ENCODE measurements at places on chromosomes 3 and 15.

GRCh38 chr3:162170581-162170980 is 674.0 kb downstream of the OTOL1 start:
- DNase-seq = no peak

DNA sequence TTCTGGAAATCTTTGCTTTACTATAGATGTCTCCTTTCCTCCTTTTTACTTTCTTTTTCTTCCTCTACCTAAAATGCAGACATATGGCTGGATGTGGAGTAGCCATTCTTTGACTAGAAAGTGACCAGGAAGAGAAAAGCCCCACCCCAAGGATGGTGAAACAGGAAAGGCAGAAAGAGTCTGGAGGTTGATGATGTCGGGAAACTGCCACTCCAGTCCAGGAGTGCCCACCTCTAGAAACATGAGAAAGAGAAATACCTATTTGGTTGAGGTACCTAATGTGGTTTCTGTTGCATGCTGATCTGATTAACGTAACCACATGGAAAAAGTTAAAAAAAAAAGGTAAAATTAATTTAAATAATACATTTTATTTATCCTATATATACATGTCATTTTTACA is 55.2 kb upstream of the SSR3 start:
- no peak for DNase-seq

DNA sequence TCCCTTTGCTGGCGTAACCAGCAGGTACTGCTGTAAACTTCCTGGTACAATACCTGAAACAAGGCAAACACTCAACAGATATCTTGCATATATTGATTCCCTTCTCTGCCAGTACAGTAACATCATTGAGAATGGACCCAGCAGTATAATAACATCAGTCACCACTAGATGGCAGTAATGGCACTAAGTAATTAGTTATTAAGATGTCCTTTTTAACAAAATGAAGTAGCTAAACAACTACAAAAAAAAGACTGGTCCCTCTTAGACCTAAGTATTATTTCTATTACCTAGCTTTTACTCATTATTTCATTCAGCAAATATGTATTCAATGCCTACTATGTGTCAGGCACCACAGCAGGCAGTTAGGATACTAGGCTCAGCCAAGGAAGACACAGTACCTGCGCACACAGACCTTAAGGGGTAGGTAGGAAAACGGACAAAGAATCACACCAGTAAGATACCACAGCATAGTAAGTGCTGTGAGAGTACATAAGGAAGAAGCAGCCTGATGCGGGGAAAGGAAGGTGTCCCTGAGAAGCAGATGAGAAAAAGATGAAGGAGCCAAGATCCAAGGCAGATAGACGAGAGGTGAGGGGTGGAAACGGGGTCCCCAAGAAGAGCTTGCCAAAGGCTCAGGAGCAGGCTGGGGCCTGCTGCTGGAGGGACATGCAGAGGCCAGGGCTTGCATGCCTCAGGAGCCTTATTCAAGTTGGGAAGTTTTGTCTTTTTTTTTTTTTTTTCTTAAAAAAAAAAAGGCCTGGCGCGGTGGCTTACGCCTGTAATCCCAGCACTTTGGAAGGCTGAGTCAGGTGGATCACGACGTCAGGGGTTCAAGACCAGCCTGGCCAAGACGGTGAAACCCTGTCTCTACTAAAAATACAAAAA is 102.7 kb upstream of the CHD2 start:
- DNase-seq = peak; percentile 83

DNA sequence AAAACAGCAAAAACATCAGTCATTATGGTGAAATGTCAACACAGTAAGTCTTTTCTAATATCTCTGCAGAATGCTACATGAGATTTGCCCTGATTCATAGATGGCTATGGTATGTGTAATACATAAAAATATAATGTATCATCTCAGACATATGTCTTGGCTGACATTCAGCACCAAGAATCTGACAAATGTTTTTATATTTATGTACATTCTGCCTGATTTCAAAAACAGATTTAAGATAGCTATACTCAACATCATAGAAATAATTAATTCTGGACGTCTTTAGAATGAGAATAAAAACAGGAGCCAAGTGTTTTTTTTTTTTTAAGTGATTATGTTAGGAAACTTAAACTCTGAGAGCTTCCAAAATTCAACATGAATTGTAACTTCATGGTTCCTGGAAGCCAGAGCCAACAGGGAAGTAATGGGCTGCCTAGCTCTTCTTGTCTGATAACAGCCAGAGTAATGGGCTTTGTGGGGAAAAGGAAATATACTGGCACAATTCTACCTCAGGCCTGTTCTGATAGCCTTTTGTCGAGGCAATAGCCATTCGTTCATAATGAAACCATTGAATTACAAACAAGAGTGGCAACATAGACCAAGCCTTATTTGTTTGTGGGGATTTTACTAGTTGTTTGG is 184.4 kb downstream of the VGLL4 start:
- DNase-seq = no peak

Measured in left kidney (tissue), 8 donors.